ENCODE measurements at places on chromosomes 3 and 15.
A peak's percentile ranks its signal among the peaks of the same experiment; 100 is the strongest.

DNA sequence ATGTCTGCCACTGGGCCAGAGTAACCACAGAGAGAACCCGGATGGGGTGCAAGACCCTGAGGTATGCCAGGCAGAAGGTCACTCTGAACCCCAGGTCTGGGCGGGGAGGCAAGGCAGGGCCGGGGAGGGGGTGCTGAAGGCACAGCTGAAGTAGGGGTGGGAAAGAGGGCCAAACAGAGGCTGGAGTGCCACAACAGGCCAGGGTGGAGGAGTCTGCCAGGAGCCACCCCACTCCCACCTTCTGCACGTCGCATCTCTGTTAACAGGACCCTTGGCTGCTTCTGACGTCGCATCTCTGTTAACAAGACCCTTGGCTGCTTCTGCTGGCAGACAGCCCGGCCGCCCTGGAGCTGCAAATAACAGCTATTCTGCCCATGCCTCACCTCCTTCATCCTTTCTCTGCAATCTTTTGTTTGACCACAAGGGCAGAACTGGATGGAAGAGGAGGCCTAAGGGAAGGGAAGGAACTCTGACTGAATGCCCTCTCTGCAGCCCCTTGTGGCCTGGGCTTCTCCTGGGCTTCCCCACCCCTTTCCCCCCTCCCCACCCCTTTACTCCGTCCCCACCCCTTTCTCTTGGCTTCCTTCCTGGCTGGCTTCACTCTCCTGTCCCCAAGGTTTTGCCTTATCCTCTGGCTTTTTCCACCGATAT, 20.6 kb upstream of the FBLN2 start:
- no peak for DNase-seq

- DNase-seq = peak; percentile 98
These were observed 26.4 kb downstream of the ANXA2 start for GRCh38 chr15:60371175-60372051.

DNA sequence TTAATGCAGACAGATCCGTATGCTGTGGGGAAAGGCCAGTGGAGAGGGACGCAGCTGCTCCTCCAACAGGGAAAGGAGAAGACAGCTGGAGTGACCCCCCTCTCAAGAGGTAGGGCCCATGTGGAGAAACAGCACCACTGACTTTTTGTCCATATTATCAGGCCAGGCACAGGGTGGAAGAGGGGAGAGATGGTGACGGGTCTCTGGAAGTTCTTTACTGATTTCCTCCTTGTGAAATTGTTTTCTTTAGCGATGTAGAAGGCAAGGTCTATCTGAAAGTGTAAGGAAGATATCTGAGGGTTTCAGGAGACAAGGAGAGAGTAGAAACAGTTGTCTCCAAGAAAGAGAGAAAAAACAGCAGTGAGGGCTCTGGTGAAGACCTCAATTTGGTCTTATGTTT, 338.8 kb downstream of the VPS13C start:
- no peak for DNase-seq

DNA sequence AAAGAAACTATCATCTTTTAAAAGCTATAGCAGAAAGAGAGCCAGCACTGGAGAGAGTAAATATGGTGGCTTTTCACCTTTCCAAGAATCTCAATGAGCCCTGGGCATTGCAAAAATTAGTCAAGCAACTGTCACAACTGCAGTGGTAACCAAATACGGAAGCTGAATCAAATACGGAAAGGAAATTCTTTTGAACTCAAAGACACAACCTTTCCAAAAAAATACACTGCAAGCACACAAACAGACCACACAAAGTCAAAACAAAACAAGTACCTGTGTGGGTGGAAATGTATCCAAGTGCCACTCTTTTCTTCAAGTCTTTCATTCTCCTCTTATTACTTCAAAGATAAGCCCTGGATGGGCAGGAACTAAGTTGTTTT, 17.6 kb downstream of the VGLL4 start:
- DNase-seq = no peak

- DNase-seq = no peak
These were observed 2.5 kb upstream of the PLA2G4F start for GRCh38 chr15:42158941-42159340.

- DNase-seq = peak; percentile 84
These were observed 14.1 kb downstream of the LACTB start for GRCh38 chr15:63135804-63136203.

DNA sequence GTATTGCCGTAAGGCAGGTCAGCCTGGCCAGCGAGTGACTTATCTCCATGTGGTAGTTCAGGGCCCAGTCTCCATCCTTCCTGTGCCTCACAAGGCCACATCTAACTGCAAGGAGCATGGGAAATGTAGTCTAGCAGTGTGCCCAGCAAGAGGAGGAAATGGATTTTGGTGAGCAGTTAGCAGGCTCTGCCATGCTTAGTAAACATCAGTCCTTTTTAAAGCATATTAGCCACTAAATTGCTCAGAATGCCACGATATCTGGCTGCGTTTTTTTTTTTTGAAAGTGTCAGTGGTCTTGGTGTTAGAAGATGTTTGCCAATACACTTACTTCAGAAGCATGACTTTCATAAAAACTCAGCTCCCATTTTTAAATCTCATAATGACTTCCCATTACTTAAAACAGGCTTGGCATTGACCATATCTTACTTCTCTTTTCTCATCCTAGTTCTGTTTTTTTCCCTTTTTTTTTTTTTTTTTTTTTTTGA, 470.2 kb upstream of the TPRG1 start:
- no peak for DNase-seq

GRCh38 chr15:101619615-101619865, 32.6 kb downstream of the TM2D3 start:
- DNase-seq = no peak

DNA sequence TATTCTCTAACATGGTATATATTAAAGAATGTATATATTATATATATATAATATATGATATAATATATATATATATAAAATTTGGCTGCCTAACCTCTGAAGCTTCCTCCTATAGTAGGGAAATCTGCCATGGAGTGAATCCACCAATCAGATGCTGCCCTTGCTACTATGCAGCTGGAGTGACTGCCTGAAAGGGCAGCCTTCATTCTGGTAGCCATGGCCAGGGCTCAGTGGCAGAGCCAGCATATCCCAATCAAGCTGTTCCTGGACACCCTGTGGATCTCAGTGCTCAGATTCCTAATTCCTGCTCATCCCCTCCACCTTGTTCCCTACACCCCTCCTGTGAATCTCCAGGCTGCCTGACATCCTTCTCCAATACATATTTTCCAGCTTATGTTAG, 2.2 kb upstream of the SH3GL3 start:
- no peak for DNase-seq

- DNase-seq = no peak
These were observed 54.4 kb downstream of the MEF2A start for GRCh38 chr15:99620178-99620577.

DNA sequence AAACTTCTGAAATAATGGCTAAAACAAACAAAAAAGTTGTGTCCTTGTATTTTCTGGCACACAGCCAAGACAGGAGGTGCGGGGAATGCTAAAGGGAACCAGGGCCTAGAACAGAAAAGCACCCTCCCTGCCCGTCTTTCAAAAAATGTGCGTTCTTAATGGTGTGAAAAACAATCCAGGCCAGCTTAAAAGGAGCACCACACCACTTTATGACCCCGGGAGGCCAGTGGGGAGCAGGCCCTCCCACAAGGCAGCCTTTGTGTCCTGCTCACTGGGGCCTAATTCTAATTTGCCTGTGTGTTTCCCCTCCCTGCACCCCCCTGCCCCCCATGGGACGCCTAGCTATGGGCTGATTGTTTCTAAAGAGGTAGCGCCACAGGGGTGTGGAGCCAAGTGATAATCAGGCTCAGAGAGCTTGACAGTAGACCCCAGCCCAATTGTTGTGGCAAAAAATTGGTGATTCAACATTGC, 181.4 kb downstream of the GREM1 start:
- DNase-seq = no peak

All from adipocyte (in vitro differentiated cells).